ENCODE measurements at places on chromosomes 2 and 18.

DNA sequence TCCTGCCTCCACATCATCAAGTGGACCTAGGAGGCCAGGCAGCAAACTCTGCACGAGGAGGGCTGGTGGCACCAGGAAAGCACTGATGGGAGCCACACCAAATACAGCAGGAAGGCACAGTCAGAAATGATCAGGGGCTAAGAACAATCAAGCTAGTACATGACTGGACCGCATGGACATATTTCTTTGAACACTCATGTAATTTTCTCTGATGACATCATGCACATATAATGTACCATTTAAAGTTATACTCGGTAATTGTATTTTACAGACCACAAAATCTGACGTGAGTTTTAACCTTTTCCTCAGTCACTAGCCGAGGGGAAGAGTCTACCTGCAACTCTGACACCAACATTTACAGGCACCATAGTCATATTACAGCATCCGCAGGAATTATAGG lies 76.7 kb downstream of the XDH start:
- peak; percentile 68 for DNase-seq

DNA sequence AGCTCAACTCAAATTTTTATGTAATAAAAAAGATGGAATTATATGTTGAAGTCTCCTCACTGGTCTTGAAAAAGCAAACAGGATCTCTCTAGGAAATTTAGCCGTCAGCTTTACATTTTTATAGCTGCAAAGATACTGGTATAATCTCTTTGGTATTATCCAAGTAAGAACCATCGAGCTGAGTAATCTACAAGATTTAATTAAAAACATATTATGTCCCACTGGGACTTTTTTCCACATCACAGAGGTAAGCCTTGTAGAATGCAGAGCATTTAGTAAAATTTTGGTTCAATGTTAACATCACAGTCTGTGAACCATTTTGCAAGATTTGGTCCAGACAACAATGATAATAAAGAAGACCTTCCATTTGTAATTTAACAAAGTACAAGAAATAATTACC lies 162.6 kb upstream of the SLC39A10 start:
- DNase-seq = no peak

DNA sequence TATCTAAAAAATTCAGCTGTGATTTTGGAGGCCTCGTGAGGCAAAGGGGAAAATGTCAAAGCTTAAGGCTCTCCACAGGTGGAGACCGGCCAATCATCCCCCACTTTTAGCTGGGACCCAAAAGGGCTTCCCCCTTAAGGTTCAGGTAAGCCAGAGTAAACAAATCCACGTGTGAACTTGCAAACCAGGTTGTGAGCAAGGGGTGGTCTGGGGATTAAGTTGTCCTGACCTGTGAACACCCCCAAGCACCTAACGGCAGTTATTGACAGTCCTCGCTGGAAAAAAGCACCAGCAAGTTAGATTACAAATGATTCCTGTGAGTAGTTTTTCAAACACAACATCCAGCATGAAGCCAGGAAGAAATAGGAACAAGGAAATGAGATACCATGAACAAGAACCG lies 42.9 kb downstream of the MYO7B start:
- no peak for DNase-seq

- DNase-seq = no peak
These were observed 373.6 kb downstream of the MBD2 start for GRCh38 chr18:53850902-53851301.

DNA sequence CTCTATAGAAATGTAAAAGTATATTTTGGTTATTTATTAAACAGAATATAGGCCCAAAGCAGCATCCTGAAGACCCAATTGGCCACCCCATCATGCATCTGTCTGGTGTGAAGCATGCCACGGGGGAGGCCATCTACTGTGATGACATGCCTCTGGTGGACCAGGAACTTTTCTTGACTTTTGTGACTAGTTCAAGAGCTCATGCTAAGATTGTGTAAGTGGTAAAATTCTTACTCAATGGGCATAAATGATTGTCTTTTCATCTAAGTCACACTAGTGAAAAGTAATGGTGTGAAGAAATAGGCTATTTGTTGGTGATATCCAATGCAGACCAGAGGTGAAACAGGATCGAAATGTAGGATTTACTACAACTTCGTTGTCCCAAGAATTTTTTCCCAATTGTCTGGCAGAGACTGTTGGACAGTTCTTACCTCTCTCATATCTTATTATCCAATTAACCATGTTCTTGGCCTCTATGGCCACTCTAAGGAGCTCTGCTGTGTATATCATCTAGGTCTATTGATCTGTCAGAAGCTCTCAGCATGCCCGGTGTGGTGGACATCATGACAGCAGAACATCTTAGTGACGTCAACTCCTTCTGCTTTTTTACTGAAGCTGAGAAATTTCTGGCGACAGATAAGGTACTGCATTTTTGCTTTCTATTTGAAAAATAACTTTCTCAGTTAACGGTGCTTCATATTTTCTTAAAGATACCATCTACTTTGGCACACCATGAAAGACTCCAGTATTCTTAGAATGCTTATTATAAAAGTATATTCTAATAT lies 35.0 kb downstream of the AOX1 start:
- no peak for DNase-seq

GRCh38 chr2:160367887-160368286 lies 125.7 kb downstream of the RBMS1 start:
- no peak for DNase-seq

GRCh38 chr2:46548103-46548486 lies 68.7 kb downstream of the TMEM247 start:
- DNase-seq = no peak

GRCh38 chr2:67242456-67242855 lies 154.7 kb upstream of the ETAA1 start:
- no peak for DNase-seq

DNA sequence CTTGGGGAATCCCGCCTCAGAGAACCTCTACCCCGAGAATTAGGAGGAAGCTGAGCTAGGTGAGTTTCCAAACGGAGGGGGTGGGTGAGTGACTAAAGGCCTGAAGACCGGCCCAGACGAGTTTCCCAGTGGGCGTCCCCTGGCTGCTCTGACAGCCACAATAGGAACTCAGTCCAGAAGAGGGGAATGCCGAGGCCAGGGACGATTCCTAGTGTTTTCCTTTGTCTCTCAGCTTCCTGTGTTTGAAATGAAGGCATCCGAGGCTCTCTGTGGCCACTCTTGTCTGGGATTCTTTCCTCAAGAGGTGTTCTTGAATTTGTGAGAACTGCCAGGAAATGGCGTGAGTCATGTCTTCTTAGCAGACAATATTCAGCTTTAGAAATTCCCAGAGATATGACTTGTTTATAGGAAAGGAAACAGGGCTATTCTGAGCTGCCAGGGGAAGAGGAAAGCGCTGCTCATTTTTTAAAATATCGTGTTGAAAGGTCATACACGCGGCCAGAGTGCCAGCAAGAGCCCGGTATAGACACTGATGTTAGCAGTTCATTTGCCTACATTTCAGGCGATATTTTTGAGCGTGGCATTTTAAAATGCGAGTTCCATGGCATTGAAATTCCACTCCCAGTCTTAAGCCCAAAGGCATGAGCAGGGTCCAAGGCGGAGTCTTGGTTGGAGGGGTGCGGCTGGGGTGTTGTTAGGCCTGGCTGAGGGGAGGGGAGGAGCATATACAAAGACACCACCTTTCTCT lies 169.1 kb upstream of the KLF7 start:
- DNase-seq = peak; percentile 87
